Left lung (tissue), 14 donors: ENCODE measurements at places on chromosomes 6 and 20. TPM values are rescaled to one million over a fixed set of nuclear protein-coding genes. Genes with fewer than 3 reads are reported as not detected.
A peak's percentile ranks its signal among the peaks of the same experiment; 100 is the strongest.

DNA sequence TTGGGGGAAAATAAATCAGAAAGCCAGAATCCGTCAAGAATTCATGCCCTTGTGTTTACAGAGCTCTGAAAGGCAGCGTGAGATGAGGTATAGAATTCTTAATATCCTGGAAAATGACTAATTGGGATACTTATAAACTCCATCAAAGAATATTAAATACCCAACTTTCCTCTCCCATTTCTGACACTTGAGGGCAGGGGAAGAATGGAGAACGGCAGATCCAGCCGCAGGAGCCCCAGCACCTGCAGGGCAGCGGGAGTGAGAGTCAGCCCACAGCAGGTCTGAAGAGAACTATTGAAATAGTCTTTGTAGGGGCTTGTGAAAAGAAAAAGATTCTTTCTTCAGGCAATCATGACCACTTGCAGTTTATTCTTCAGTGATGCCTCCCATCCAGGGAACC lies 107.2 kb downstream of the AGPAT4 start:
- no peak for DNase-seq

DNA sequence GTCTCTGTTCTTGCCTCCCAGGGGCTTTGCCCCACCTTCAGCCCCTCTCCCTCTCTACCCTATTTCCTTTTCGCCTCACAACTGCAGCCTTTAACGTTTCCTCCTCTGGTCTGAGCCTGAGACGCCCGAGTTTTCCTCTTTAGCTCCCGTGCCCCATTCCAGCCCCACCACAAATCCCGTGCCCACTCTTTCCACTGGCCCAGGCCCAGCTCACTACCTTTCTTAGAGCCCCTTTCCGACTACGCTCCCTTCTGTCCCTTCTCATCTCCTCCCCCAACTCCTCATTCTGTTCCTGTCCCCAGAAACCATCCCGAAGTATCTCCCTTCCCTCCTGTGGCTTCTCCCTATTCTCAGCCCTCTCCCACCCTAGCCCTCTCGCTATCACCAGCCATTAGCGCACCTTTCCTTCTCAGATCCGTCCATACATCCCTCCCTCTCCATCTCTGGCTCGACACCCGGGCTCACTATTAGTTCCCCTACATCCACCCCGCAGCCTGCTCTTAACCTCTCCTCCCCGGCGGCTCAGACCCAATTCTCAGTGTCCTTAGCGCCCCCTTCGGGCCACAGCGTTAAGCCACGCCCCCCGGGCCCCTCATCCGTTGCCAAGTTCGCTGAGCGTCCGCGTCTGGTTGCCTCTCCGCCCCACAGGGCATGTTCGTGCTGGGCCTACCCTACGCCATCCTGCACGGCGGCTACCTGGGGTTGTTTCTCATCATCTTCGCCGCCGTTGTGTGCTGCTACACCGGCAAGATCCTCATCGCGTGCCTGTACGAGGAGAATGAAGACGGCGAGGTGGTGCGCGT lies 2.7 kb downstream of the SLC32A1 start:
- DNase-seq = no peak

DNA sequence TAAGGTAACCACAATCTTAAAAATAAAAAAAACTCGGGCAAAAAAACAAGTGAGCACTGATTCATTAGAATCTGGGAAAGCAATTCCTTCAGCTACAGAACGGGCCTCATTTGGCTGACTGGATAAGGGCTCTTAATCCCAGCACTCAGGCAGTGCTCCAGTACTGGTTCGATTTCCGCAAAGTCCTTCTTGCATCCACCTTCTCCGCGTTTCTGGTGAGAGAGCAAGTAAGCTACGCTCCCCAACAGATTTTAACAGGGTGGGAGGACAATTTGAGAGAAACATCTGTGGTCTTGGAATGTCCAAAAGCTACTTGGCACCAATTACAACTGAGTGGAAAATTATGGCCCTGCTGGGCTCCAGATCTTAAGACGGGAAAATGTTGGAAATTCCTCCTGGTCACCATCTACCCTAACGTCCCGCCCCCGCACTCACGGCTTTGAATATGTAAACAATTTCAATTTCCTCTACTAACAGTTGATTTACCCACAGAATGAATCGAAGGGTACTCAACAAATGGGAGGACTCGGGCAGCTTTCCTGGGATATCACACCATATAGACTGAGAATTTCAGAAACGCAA lies 18.1 kb upstream of the ZSCAN9 start:
- peak; percentile 30 for DNase-seq

DNA sequence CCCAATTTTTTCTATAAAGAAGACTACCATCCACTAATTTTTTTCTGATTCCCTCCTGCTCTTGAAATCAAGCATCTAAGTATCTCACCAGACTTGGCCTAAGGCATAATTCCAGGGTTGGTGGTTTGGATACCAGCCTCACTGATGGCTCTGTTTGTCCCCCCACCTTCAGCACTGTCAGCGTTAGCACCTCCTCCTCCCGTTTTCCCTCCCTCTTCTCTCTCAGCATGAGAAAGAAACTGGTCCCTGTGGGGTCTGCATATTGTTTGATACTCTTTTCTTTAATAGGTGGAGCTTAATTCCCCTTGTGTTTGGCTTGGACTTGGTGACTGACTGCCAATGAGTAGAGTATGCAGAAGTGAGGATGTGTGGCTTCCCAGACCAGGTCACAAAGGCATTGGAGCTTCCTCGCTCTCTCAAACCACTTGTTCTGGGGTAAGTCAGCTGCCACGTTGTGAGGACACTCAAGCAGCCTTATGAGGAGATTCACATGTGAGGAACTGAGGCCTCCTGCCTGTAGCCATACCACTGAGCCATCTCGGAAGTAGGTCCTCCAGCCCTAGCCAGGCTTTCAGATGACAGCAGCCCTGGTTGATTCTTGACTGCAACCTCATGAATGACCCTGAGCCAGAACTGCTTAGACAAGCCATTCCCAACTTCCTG lies 65.2 kb downstream of the RIOK1 start:
- no peak for DNase-seq

- no peak for DNase-seq
These were observed 79.1 kb upstream of the ANKEF1 start for GRCh38 chr20:9955646-9956045.

GRCh38 chr6:13924146-13924948 lies 405 bp upstream of the RNF182 start:
- DNase-seq = peak; percentile 75

Gene ERMARD
- 16.8 TPM for total RNA-seq

Gene SNX3
- 214 TPM for total RNA-seq

Gene PRPH2
- total RNA-seq = 1.7 TPM

Gene GTSF1L
- not detected for total RNA-seq
